ENCODE measurements at places on chromosomes 16 and 17. TPM values are rescaled to one million over a fixed set of nuclear protein-coding genes. Genes with fewer than 3 reads are reported as not detected.

TBX4 gene
- 0.12 TPM for total RNA-seq

ZG16 gene
- total RNA-seq = not detected

TPSD1 gene
- not detected for total RNA-seq

PYDC1 gene
- total RNA-seq = not detected

COQ7 gene
- 25.2 TPM for total RNA-seq

DHX58 gene
- total RNA-seq = 0.45 TPM

CALB2 gene
- 5.3 TPM for total RNA-seq

RDM1 gene
- total RNA-seq = 2.4 TPM

CD300H gene
- 0.27 TPM for total RNA-seq

LRRC45 gene
- 15.1 TPM for total RNA-seq

Measured in A549 treated with Hydrocortisone at 1 μM for 4 hours (cell line).